ENCODE measurements at places on chromosomes 4 and X. TPM values are rescaled to one million over a fixed set of nuclear protein-coding genes. Genes with fewer than 3 reads are reported as not detected.

GRCh38 chr4:176123710-176124407 is 58.2 kb downstream of the WDR17 start:
- no peak for DNase-seq

DNA sequence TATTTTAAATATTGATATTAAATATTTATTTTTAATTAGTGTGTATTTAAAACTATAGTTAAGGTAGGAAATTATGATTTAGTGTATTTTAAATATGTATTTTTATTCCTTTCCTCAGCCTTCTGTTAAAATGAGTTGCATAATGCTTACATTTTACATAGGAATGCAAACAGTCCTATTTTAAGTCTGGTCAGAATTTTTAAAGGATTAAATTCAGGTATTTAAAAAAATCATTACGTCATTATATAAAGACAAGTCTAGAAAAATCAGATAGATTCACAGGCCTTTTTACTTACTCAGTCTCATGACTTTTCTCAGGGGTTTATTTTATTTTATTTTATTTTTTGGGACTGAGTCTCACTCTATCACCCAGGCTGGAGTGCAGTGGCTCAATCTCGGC is 50.4 kb upstream of the RPA4 start:
- DNase-seq: no peak

- DNase-seq: no peak
Measured at GRCh38 chr4:93355411-93355810, 473.1 kb upstream of the ATOH1 start.

DNA sequence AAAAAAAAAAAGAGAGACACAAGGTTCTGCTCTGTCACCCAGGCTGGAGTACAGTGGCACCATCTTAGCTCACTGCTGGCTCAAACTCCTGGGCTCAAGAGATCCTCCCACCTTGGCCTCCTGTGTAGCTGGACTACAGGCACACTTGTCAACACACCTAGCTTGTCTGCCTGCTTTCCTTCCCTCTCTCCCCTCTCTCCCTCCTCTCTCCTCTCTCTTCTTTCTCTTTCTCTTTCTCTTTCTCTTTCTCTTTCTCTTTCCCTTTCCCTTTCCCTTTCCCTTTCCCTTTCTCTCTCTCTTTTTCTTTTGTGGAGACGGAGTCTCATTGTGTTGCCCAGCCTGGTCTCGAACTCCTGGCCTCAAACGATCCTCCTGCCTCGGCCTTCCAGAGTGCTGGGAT is 132.1 kb downstream of the DIPK2B start:
- DNase-seq: peak; percentile 24

The HEPH gene
- not detected for polyA plus RNA-seq

The ZNF711 gene
- 0.64 TPM for polyA plus RNA-seq

The ENOPH1 gene
- 40.2 TPM for polyA plus RNA-seq

GRCh38 chr4:104938624-104939023 is 208.1 kb upstream of the TET2 start:
- DNase-seq: peak; percentile 31

- no peak for DNase-seq
Measured at GRCh38 chr4:15781427-15782095, 3.4 kb downstream of the CD38 start.

The ANOS1 gene
- polyA plus RNA-seq: not detected

The SOD3 gene
- not detected for polyA plus RNA-seq

- peak; percentile 92 for DNase-seq
Measured at GRCh38 chr4:6909113-6909969, at the start of gene TBC1D14. Gene TBC1D14, plus strand, starts transcription at chr4:6909826. Its CDS starts 13,564 bp downstream, at chr4:6923390.

Data from CD4-positive, alpha-beta memory T cell (primary cell).